ENCODE measurements at places on chromosomes 7 and 10. TPM values are rescaled to one million over a fixed set of nuclear protein-coding genes. Genes with fewer than 3 reads are reported as not detected.

GRCh38 chr10:74624501-74624900 is 201.9 kb upstream of the KAT6B start:
- no peaks in the 10 kb centered on the region for H3K27me3 ChIP-seq
- no peaks in the 10 kb centered on the region for H3K36me3 ChIP-seq
- H3K4me3 ChIP-seq, result no peak overlapping the region
- DNase-seq, result no peak
- H3K4me1 ChIP-seq, result no peaks in the 10 kb centered on the region
- H3K27ac ChIP-seq, result no peak overlapping the region

DNA sequence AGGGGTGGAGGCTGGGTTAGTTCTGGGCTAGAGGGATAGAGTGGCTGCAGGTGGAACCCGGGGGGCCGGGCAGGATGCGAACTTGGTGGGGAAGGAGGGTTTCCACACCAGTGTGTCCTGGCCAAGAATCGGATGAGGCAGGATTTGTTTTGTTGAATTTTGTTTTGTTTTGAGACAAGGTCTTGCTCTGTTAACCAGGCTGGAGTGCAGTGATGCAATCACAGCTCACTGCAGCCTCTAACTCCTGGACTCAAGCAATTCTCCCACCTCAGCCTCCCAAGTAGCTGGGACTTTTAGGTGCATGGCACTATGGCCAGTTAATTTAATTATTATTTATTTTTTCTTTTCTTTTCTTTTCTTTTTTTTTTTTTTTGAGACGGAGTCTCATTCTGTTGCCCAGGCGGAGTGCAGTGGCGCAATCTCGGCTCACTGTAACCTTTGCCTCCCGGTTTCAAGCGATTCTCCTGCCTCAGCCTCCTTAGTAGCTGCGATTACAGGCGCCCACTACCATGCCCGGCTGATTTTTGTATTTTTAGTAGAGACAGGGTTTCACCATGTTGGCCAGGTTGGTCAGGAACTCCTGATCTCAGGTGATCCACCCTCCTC is 13.0 kb upstream of the PPP1R35 start:
- H3K4me1 ChIP-seq, result peaks cover 23% of the 10 kb centered on the region
- no peak overlapping the region for H3K4me3 ChIP-seq
- no peaks in the 10 kb centered on the region for H3K27me3 ChIP-seq

DNA sequence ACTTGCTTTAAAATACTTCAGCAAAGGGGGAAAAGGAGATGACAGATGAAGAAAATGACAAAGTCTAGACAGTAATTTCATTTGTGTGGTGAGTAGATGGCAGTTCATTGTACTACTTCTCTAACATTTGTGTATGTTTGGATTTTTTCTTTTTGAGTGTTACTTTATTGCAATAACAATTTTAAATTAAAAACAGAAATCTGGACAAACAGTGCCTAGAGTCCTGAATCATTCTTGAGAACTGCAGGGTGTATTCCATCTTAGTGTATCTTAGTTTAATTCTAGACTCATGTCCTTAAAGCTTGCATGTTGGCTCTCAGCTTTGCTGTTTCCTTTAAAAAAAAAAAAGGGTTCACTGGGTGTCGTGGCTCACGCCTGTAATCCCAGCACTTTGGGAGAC is 31.1 kb downstream of the HOXA1 start:
- no peaks in the 10 kb centered on the region for H3K27me3 ChIP-seq
- no peaks in the 10 kb centered on the region for H3K36me3 ChIP-seq

PDK4 gene
- polyA plus RNA-seq, result 93.5 TPM

DNA sequence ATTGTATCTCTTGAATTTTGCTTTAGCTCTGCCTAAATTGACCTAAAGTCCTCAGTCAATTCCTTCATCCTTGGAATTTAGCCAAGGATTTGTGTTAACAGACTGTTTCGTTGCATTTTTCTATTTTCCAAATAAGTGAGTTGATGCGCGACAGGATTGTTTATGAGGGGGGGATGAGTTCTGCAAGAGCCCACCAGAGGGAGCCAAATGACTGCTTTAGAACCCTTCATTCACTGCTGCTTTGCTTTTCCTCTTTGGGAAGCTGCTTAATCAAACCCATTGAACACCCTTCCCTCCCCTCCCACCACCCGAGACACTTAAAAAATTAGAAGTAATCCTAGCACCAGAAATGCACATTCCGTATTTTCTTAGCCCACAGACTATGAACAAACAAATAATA is 33.7 kb upstream of the PTF1A start:
- H3K27me3 ChIP-seq, result no peaks in the 10 kb centered on the region
- no peaks in the 10 kb centered on the region for H3K36me3 ChIP-seq
- DNase-seq, result peak; percentile 85
- H3K27ac ChIP-seq, result no peak overlapping the region
- peaks cover 8% of the 10 kb centered on the region for H3K4me1 ChIP-seq
- no peak overlapping the region for H3K4me3 ChIP-seq

EN2 gene
- polyA plus RNA-seq, result not detected

DNA sequence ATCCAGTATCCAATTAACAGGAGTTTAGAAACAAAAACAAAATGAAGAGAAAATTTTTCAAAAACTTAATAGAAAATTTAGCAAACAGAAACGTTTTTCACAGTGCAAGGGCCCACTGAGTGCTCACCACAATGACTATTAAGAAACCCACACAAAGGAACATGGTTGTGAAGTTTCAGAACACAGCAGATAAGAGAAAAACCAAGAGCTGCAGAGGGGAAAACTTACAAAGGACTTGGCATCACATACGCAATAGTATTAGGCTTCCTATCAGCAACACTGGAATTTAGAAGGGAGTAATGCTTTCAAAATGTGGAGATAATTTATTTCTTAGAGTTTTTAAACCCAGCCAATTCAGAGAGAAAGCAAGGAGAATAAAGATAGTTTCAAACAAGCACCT is 1.7 kb upstream of the C7orf25 start:
- peaks cover 9% of the 10 kb centered on the region for H3K4me1 ChIP-seq
- H3K36me3 ChIP-seq, result peaks cover 29% of the 10 kb centered on the region
- no peak for DNase-seq
